Stimulated activated CD8-positive, alpha-beta memory T cell treated with anti-CD3 and anti-CD28 coated beads, Interleukin-4, amount 100 ng/mL, for 4 hours (primary cell): ENCODE measurements at places on chromosomes 7 and 10.

- no peak for DNase-seq
These were observed 3.7 kb upstream of the HNRNPH3 start for GRCh38 chr10:68327889-68328786.

GRCh38 chr7:116579835-116580234 is 55.0 kb downstream of the CAV1 start:
- no peak for DNase-seq

DNA sequence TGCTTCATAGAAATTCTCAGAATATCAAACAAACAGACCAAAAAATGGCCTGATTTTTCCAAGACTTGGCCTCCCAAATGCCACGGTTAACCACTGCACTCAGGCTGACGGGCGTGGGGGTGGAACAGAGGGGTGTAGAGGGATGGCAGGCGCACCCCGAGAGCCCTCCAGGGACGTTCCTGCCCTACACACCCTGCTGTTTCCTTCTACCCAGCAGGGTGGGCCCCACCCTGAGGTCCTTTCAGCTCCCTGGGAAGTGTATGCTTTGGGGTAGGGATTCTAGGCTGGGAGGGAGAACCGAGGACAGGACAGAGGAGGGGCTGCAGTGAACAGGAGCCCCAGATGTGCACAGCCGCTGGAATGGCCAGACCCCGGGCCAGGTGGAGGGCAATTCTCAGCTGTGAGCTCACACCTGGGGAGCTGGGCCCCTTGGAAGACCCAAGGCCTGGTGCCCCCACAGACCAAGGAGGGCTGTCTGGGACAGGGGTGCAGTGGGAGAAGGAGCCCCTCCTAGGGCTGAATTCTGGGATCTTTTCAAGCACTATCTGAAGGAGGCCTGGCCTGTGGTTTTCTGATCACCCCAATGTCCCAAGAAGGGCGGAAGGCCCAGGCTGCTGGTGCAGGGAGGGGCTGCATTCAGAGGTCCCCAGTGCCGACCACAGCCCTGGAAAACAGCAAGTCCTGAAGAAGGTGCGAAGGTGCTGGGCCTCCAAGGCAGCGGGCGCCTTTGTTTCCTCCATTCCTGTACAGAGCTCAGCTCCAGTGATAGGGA is 32.9 kb upstream of the INPP5A start:
- no peak for DNase-seq

DNA sequence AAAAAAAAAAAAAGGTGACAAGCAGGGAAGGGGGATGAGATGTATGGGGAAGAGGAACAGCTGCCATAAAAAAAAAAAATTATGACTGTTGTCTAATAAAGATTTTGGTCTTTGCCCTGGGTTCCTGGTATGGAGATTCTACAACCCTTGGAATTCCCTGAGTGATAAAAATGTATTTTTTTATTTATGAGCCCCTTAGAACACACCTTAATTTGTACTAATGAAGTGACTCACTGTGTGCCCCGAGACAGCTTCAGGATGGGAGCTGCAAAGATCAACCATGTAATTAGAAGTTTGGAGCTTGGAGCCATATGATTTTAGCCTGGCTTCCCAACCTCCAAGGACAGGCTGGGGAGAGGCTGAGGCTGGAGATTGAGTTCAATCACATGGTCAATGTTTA is 69.7 kb downstream of the NHLRC2 start:
- DNase-seq = no peak

DNA sequence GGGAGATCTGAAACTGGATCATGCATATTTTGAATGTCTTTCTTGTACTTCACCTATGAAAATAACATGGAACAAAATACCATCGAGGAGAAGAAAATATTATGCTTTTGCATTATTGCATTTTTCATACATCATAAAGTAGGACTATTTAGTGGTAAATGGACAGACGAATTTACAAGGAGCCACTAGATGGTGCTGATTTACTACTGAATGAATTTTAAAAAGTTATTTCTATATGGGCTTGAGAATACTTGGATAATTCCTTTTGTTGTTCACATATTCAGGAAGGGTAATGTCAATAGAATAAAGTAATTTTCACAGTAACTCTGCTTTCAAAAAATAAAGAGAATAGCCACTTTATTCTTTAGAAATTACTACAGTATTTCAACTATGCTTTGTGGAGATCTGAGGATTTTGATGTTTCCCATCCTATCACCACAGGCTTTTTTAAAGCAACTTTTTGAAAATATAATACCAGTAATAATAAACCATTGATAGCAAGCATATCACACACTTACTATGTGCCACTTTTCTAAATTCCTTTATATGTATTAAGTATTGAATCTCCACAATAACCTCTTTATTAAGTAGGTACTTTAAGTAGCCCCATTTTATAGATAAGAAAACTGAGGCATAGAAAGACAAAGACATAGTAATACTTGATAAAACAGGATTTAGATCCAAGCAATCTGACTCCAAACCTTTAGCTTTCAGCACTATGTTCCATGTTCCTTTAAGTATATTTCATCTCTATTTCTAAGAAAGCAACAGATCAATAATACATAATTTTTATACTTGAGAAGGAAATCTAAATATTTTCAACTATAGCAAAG is 38.6 kb downstream of the NEBL start:
- no peak for DNase-seq

- no peak for DNase-seq
These were observed 106.1 kb upstream of the BTBD16 start for GRCh38 chr10:122164815-122165483.

GRCh38 chr10:29860166-29860565 is 199.2 kb downstream of the JCAD start:
- no peak for DNase-seq

DNA sequence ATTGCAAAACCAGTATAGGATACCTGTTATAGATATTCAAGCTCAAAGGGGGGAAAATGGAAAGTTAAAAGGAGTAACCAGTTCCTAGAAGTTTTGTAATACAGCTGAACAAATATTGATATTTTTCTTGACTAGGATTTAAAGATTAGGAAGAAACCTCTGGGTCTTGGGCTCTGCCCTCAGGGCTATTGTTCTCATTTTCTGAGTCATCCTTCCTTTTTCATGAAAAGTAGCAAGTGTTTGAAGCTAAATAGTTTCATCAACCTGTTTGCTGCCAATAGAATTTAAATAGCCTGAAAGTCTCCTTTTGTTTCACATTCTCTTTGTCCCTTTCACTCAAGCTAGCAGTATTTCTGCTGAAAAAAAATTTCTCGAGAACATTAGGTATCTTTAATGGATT is 1061.1 kb upstream of the GHITM start:
- no peak for DNase-seq

DNA sequence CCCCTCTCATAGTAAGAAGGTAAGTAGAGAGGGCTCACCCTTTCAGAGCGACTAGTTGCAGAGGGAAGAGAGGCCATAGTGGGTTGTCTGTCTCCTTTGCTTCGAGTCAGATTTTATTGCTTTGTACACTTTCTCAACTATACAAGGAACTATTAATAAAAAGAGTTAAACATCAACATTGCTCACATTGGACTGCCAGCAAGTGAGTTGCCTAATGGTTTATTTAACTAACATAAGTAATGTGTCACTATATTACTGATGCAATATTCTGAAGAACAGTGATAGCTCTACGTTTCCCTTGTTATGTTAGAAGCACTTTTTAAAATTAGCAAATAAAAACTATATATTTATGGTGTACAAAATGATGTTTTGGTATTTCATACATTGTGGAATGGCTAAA is 451.0 kb downstream of the GRM8 start:
- no peak for DNase-seq

DNA sequence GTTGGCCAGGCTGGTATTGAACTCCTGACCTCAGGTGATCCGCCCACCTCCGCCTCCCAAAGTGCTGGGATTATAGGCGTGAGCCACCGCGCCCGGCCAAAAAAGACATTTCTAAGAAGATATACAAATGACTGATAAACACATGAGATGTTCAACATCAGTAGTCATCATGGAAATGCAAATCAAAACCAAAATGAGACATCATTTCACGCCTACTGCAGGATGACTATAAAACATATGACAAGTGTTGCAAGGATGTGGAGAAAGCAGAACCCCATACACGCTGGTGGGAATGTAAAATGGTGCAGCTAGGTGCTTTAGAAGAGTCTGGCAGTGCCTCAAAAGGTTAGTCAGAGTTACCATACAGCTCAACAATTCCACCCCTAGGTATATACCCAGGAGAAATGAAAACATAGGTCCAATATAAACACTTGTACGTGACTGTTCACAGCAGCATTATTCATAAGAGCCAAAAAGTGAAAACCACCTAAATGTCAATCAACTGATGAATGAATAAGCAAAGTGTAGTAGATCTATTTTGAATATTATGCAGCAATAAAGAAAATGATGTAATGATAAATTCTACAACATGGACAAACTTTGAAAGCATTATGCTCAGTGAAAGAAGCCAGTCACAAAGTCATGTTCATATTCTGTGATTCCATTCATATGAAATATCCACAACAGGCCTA is 24.5 kb downstream of the TMEM209 start:
- no peak for DNase-seq

GRCh38 chr7:21480693-21481403 is 53.0 kb downstream of the SP4 start:
- DNase-seq = no peak

GRCh38 chr7:142896151-142896550 is 10.6 kb upstream of the TRPV6 start:
- DNase-seq = no peak

DNA sequence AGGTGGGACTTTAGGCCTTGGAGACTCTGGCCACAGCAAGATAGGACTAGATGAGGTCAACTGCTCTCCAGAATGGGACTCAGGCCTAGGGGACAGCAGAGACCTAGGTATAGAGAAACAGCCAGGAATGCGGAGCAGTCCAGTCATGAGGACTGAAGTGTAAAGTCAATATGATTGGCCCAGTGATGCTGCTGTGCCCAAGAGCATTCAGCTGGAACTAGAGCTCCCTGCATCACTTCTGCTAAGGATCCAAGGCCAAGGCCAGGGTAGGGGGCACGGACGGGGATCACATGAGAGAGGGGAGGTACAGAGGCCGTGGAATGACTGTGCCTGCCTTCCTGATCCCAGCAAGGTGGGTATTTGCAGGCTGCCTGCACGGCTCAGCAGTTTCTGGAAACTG is 237.9 kb downstream of the FRMD4A start:
- DNase-seq = no peak

- DNase-seq = no peak
These were observed 117.0 kb upstream of the CCDC6 start for GRCh38 chr10:60023155-60023877.

DNA sequence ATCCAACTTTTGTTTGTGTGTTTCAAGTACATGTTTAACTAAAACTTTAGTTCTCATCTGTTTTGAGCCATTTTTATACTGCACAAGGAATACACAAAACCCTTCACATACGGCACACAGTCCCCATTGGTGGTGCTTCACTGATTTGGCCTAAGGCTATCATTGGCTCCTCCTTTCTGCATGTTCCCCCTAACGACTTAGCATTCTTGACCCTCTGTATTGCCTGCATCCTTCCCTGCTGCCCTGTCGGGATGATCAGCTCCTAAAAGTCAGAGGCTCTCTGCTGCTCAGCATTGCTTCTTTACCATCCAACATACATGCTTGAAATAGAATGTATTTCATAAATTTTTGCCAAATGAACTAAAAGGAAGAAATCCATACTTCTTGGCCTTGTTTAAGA is 111.4 kb upstream of the ABCB5 start:
- DNase-seq = no peak

DNA sequence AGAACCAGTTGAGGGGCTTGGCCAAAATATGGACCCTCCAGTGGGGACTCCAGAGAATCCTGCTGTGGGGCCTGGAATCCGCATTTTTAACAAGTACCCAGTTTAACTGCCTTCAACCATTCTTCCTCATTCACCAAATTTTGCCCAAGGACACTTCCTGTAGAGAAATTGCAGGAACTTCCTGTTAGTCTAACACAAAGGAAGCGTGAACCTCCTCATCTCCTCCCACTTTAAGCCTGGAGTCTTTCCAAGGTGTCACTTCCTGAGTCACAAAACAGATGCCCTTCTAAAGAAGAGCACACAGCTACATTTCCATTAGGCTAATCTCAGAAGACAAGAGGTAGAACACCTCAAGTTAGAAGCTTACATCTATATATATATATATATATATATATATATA is 188.4 kb downstream of the PPP1R17 start:
- DNase-seq = no peak

- DNase-seq = no peak
These were observed 156.5 kb downstream of the EXOC4 start for GRCh38 chr7:133409421-133409820.

GRCh38 chr7:30478349-30479201 is at the start of gene NOD1:
TSS of gene NOD1 (minus strand) at chr7:30478784. CDS start at chr7:30456921, 21,863 bp downstream.
- DNase-seq = peak; percentile 27

GRCh38 chr10:80153460-80153859 is 20.9 kb downstream of the PLAC9 start:
- no peak for DNase-seq

- DNase-seq = no peak
These were observed 36.7 kb upstream of the RADIL start for GRCh38 chr7:4919969-4920766.

DNA sequence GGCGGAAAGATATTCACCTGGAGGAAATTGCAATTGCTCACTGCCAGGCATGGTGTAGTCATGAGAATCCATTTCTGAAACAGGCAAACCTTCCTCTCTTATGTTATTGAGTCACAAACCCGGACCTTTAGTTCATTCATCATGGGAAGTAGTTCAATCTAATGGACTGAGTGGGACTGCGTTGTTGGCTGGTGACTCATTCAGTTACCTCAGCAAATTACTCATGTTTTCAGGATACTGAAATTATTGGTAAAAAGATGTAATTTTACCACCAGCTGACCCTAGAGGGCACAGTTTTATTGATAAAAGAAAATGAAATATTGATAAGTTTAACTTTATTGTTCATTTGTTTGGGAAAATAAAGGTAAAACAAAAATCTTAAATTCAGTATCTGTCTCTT is 1194.4 kb upstream of the SORCS1 start:
- DNase-seq = no peak

DNA sequence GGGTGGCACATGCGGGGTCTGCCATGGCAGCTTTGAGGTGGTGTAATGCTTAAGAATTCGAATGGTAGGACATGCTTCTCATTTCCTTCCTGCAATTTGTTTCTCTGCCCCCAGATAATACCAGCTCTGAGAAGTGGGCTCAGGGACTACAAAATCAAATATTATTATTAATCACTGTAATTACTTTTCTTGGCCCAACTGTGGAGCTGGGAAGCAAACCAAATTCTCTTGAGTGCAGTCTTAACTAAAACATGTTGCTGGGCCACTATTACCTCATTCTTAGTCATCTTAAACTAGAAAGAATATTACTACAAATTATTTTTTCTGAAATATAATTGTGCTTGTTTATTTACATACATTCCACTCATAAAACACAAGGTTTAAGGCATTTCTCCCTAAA is 566.7 kb upstream of the NRP1 start:
- DNase-seq = no peak

DNA sequence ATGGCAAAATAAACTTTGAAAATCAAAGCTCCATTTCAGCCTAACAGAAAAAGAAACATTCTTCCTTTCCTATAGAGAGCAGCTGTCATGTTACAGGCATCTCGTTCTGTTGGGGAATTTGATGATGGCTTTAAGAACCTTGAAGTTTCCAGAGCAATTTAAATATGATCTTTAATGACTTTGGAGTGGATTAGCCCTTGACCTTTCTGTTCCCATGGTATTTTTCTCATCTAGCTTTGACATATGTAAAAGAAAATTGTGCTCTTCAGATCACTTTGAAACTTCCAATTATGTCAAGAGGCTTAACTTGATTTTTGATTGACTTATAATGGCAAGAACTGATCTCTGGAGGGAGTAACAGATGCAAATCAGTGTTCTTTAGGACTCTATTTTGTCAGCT is 157.6 kb upstream of the SEMA3E start:
- no peak for DNase-seq
